ENCODE measurements at places on chromosomes 4 and X. TPM values are rescaled to one million over a fixed set of nuclear protein-coding genes. Genes with fewer than 3 reads are reported as not detected.

Gene MAGEE2
- not detected for total RNA-seq

Gene HTR2C
- total RNA-seq = not detected

Gene SATL1
- not detected for total RNA-seq

Gene UXT
- 103 TPM for total RNA-seq

Gene XKRX
- not detected for total RNA-seq

Measured in bronchial smooth muscle cell (primary cell).